Fibroblast of upper back skin (primary cell): ENCODE measurements at places on chromosomes 16 and 17.

GRCh38 chr16:69917311-69917710 lies 33.8 kb upstream of the CLEC18A start:
- no peak for DNase-seq

DNA sequence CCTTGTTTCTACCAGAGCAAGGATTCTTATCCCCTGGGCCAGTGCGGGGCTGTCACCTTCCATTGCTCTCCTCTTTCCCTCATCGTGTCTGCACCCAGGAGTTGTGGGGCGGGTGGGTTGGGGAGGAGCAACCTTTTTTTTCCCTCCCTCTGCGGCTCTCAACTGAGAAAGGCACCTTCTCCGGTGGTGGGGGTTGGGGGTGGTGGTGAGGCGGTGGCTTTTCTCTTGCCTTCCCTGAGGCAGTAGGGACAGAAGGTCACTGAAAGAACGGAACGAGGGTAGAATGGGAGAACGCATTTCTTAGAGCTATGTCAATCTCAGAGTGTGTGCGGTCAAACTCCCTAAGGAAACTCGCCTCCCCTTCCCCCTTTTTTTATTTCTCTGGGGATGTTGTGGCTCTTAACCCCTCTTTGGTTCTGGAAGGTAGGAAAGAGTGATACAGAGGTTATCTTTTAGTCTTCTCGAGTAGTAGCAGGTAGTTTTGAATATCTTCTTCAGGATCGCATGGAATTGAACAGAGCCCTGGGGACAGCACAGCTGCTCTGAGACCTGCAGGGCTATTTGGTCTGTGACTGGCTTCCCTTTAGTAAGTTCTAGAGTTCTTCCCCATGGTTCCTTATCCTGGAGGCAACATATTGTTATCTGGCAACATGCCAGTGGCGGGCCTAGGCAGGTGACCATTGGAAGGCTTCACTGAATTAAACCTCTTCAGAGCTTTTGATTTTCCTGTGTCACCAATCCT lies 994 bp downstream of the CLTC start:
- peak; percentile 21 for DNase-seq

DNA sequence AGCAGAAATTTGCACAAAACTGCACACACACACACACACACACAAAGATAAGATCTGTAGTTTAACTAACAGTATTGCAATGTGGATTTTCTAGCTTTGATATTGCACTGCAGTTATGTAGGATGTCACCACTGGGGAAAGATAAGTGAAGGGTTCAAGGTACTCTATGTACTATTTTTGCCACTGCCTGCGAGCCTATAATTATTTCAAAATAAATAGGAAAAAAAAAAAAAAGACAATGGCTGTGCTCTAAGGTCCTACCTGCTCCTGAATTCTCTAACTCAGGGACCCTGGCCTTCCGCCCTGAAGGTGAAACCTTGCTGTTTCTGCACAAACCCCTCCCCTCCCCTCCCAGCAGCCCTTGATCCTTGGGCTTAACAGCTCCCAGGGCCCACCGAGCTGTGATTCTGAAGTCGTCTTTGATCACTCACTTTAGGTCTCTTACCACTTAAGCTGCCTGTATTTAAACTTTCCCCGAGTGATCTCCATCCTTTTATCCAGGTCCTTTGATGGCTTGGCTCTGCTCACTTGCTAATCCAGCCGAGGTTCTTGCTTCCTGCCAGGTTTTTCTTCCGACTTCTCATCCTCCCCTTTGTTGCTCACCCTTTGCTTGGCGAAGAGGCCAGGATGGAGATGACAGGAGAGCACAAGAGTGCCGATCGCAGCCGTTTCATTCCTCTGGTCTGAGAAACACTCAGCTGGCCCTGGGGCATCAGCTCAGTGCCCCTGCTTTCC lies 37.7 kb downstream of the TMEM114 start:
- DNase-seq, result no peak

DNA sequence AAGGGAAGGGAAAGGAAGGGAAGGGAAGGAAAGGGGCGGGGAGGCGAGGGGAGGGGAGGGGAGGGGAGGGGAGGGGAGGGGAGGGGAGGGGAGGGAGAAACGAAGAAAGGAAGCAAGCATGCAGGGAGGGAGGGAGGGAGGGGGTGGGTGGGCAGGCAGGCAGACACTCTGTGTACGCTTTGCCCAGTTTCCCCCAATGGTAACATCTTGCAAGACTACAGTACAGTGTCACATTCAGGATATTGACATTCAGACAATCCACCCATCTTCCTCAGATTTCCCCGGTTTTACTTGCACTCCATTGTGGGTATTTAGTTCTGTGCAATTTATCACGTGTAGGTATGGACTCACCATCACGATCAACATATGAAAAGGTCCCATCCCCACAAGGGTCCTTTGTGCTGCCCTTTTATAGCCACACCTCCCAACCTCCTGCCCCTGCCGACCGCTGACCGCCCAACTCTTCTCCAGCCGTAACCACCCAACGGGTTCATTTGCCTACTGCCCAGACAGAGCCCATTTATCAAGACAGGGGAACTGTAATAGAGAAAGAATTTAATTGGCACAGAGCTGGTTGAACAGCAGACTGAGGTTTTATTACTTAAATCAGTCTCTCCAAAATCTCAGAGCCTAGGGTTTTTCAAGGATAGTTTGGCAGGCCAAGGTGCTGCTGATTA lies 91.4 kb upstream of the FA2H start:
- DNase-seq, result no peak

DNA sequence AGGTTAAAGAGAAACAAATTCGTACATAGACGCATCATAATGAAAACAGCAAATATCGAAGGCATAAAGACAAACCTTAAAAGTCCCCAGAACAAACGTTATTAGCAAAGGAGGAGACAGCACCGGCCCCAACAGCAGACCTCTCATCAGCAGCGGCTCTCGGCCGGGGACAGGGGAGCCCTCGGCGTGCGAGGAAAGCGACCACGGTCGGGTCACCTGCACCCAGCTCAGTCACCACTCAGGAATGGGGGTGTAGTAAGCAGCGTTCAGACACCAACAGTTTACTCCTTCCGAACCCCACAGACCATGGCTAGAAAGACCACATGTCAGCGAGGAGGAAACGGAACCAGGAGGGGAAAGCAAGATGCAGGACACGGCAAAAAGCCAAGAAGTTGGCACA lies 109.3 kb upstream of the CHMP6 start:
- no peak for DNase-seq

DNA sequence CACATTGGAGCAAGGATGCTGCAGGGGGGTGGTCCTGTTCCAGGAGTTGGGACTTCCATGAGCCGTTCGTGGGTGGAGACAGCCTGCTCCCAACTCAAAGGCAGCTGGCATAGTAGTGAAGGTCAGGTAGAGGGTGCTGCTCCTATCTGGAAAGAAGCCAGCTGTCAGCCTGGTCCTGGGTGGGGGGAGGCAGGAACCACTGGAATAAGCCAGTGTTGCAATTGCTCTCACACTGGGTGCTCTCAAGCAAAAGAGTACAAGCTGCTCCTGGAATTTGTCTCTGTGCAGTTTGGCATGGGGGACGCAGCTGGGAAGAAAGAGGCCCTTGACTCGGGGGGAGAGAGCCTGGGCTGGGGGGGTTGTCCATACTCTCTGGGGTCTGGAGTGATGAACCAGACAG lies 8.7 kb downstream of the CACNG5 start:
- no peak for DNase-seq

DNA sequence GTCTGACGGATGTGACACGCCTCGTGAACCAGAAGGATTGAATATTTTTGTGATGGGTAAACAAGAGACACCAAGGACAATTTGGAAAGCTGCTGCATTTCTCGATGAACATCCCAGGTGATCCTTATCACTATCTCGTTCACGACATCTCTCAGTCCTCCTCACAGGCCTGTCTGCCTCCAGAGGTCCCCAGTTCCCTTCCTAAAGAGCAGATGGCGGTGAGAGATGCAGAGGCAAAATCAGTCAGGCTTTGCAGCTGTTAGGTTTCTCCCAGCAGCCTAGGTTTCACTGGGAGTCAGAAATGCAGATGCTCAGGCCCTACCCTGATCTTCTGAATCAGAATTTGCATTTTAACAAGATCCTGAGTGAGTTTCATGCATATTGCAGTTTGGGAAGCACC lies 23.6 kb downstream of the SCPEP1 start:
- DNase-seq, result no peak

DNA sequence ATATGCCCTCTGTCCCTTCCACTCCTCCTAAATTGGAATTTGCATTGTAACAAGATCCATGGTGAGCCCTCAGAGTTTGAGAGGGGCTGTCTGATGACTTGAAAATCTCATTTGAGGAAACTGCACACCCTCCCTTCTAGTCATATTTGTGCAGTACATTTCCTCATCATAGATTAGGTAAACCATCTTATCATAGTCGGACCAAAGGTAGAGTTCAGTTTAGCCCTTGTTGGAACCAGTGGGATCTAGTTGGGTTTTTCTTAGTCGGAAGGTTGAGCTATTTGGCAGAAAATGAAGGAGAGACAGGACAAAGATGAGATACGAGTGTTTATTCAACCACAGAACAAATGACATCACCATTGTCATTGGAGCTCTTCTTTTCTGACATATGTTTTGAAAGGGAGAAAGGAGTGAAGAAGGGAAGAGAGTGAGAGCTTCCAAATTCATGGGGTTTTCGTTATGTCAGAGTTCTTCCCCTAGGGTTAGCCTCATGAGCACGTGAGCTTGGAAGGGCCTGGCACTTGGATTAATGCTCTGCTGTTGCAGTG lies 15.8 kb upstream of the KRT20 start:
- no peak for DNase-seq

GRCh38 chr16:68359398-68360191 lies 48.8 kb downstream of the PRMT7 start:
- no peak for DNase-seq

DNA sequence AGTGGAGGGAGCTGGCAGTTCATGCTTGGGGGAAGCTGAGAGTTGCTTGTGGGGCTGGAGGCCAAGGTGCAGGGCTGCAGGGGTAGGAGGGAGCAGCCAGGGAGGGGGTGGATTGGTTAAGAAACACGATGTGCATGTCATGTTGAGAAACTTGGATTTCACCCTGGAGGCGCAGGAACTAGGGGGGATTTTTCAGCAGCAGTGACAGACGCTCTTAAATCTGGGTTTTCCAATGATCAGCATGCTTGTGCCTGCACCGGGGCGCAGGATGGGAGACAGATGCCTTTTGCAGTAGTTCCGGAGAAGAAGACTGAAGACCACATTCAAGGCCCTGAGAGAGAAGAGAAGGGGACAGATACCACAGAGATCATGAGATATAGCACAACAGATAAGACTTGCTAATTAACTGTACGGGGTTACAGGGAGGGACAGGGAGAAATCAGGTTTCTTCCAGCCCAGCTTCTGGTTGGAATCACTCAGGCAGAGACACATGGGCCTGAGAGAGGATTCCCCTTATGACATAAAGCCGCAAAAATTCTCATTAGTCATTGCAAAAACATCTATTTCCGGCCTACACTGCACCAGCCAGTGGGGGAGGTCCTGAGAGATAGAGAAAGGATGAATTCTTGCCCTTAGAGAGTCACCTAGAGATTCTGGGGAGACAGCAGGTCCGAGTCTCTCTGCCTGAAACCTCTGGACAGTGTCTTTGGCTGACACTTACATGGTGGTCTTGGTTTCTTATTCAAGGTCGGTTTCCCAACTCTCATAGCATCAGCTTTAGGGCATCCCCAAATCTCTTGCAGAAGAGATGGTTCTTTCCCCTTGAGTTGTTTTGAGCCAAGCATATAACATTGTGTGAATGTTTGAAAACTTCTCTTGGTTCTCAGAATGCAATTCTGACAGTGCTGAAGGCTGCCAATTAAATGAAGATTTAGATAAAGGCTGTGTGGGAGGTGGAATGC lies 27.1 kb downstream of the CDH13 start:
- DNase-seq, result peak; percentile 96

- DNase-seq, result no peak
These were observed 13.3 kb downstream of the MIEN1 start for GRCh38 chr17:39716879-39717536.

GRCh38 chr16:67547423-67548264 lies 14.7 kb upstream of the CTCF start:
- no peak for DNase-seq

DNA sequence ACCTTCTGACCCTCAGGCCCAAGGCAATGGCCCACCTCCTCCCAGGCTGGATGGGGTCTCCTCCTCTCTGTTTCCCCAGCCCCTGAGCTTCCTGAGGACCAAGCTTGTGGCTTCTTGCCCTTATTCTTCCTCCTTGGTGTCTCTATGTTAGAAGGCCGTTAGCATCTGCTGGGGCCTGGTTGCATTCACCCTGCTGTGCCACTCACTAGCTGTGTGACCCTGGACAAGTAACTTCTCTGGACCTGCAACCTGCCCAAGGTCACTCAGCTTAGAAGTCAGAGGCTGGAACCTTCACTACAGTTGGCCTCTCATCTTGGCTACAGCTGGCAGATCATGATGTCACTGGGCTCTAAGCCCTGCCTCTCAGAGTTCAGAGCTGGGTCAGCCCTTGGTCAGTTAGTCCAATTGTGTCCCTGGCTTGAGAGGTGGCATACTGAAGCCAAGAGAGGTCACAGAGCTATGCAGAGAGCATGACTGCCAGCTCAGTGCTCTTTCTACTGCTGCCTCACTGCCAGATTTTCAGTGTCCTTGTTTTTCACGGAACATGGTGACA lies 3.0 kb downstream of the MT2A start:
- DNase-seq, result no peak
